A549 treated with AZD2906 at 1 μM for 4 hours (cell line): ENCODE measurements at places on chromosomes 16 and 17. TPM values are rescaled to one million over a fixed set of nuclear protein-coding genes. Genes with fewer than 3 reads are reported as not detected.

CREBBP gene
- 14.5 to 17.3 TPM (median 16.9 TPM) in 5 replicates for total RNA-seq

ABCA6 gene
- total RNA-seq: 0.05 to 0.06 TPM in 2 of 5 replicates, not detected in the others

HS3ST3A1 gene
- total RNA-seq: 0.17 to 0.61 TPM (median 0.49 TPM) in 5 replicates

CDRT15L2 gene
- not detected in 5 replicates for total RNA-seq

APOBR gene
- total RNA-seq: 0.03 to 0.13 TPM (median 0.05 TPM) in 5 replicates

LRRC37A gene
- 0.80 to 1.2 TPM (median 0.94 TPM) in 5 replicates for total RNA-seq

SPN gene
- total RNA-seq: not detected in 5 replicates

GSDMA gene
- not detected in 5 replicates for total RNA-seq

HIGD1B gene
- not detected in 5 replicates for total RNA-seq
